GM13977 (cell line): ENCODE measurements at places on chromosomes 4 and X.

DNA sequence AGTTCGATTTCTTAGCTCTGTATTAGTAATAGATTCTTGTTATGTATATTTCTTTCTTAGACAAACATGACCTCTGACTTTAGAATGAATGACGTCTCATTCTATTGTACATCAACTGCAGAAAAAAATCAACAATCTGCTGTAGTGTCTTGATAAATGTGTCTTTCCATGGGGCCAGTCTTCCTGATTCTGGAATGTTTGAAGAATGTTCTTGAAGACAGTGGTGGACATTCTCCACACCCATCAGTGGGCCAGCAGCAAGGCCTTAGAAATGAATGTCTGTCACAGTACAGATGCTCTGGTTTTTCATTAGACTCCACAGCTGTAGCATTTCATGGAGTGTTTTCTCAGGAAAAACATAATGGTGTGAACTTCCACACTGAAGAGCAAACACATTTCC, 63.2 kb upstream of the FAM47B start:
- no peak for DNase-seq

DNA sequence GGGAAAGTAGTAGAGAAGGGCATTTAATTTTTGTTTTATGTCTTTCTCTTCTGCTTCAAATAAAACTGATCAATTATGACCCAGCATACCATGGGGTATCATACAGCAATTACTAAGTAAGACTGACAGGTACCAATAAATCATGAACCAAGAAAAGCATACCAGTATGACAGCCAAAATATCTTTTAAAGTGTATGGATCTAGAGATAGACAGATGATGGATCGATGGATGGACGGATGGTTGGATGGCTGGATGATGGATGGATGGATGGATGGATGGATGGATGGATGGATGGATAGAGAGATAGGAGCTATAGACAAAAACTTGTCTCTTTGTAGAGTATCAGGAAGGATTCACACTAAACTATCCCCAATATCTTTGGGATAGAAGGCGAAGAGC, 1.4 kb downstream of the DDX60L start:
- DNase-seq, result no peak

DNA sequence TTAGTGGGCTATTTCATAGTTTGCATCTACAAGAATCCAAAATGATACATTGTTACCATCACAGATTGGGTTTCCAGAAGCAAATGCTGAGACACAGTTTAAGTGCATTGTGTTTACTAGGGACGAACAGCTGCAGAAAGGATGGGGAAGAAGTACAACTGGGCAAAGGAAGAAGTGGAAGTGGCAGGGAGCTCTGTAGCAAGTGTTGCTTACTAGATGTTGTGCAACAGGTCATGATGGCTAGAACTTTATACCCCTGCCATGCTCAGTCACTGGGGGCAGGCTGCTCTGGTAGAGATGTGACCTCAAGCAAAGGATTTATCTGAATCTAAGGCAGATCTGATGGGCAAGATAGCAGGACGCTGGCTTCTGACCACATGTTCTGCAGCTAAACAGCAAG, 76.1 kb upstream of the EMCN start:
- no peak for DNase-seq

- no peak for DNase-seq
Observed at GRCh38 chr4:108156391-108156790, 12.3 kb downstream of the LEF1 start.

DNA sequence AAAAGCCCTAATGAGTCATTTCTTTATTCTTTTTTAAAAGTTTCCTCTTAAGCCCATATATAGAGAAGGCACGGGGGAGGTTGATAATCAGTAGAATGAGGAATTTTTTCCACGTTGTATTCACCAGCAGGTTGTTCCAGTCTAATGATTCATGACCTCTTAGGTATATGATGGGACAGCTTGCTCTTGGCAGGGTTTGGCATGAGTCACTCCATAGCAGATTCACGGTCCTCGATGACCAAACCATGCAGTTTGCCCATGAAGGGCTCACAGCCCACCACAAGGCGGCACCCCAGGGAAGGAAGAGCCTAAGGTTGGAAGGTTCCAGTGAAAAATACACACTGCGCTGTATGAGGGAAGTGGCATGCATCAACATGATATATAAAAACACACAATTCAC, 623.8 kb upstream of the DIPK2B start:
- no peak for DNase-seq
